ENCODE measurements at places on chromosomes 5 and 9.

- no peak overlapping the region for H3K27ac ChIP-seq
- H3K27me3 ChIP-seq = peaks cover 1% of the 10 kb centered on the region
- H3K4me1 ChIP-seq = peaks cover 8% of the 10 kb centered on the region
Measured at GRCh38 chr9:98164912-98165311, 27.5 kb downstream of the CORO2A start.

DNA sequence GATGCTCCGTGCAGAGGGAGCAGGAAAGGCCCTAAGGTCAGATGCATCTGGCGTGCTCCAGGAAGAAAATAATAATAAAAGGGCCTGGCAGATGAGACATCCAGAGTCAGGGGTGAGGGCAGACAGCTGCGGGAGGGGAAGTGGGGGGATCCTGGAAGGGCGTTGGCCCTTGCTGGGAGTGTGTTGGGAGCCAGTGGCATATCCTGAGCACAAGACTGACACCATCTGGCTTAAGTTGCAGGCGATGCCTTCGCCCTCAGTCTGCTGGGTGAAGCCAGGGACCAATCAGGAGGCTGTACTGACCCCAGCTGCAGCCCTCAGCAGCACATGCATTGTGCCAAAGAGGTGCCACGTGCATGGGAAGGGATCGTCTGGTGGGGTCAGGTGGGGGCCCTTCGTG, 3.8 kb downstream of the OR2V2 start:
- H3K27ac ChIP-seq = no peak overlapping the region
- H3K4me1 ChIP-seq = peaks cover 5% of the 10 kb centered on the region
- no peak for DNase-seq
- peaks cover 2% of the 10 kb centered on the region for H3K36me3 ChIP-seq

DNA sequence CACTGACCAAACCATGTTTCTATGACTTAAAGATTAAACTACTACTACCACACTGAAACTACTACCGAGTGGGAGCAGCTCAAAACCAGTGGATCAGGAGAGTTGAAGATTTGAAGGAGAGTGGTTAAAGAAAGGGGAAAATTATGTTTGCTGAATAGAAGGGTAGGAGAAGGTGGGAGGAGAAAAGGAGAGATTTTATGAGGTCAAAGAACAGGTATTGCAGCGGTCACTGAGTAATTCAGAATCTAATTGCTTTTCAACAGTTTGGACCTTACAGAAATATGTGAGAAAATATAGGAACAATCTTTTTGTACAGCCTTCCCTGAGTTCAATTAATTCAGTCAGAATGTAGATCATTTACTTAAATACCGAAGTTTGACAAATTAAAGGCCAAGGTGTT, 24.6 kb downstream of the EDIL3 start:
- H3K4me3 ChIP-seq = no peak overlapping the region
- H3K27me3 ChIP-seq = no peaks in the 10 kb centered on the region
- no peak overlapping the region for H3K27ac ChIP-seq
- H3K4me1 ChIP-seq = no peaks in the 10 kb centered on the region

GRCh38 chr5:154147666-154148065, 42.9 kb upstream of the GALNT10 start:
- H3K4me1 ChIP-seq = no peaks in the 10 kb centered on the region
- H3K4me3 ChIP-seq = no peak overlapping the region
- H3K27ac ChIP-seq = no peak overlapping the region

Data from memory B cell (primary cell).